ENCODE measurements at places on chromosomes 16 and 17.

DNA sequence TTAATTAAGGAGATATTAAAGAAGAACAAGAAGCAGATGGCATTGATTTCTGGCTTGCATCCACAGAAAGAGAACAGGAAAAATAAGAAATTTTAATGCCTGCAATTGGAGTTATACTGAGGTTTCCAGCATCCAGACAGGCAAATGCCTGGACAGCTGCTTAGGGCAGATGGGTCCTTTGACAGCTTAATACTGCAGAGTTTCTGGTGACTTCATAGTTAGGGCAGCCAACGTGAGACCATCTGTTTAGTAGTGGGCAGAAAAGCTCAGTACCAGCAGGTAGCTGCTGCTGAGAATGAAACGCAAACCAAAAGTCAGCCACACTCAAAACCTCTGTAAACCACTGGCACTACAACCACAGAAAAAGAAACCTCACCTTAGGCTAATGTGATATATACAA is 109.8 kb downstream of the CDK5R1 start:
- DNase-seq, result no peak

DNA sequence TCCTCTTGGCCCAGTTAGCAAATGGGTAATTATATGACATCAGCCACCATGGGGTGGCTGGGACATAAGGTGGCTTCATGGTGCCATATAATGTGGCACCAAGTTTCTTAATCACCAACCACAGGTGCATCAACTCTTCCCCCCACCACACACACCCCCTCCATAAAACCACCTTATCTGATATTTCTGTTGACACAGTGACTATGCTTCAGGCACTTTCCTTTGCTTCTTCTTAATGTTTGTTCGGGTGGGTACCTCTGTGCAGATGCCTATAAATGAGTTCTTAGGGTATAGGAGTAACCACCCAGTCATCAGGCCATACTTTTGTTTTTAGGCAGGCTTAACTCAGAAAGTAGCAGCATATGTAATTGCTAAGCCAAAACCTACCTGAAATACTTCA is 29.5 kb downstream of the RNF43 start:
- DNase-seq, result no peak

DNA sequence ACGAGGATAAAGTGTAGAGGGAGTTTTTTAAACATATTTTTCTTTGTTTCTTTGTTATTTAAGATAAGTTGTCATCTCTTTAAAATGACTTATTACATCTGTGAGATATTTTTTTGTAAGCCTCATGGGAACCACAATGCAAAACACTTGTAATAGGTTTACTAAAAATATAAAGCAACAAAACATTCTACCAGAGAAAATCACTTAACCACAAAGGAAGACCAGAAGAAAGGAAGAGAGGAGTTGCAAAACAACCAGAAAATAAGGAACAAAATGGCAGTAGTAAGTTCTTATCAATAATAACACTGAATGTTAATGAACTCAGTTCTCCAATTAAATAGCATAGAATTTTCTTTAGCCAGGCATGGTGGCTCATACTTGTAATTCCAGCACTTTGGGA is 22.9 kb downstream of the DHRS7B start:
- DNase-seq, result no peak

- DNase-seq, result no peak
These were observed 101.2 kb downstream of the ZNF423 start for GRCh38 chr16:49754495-49755312.

DNA sequence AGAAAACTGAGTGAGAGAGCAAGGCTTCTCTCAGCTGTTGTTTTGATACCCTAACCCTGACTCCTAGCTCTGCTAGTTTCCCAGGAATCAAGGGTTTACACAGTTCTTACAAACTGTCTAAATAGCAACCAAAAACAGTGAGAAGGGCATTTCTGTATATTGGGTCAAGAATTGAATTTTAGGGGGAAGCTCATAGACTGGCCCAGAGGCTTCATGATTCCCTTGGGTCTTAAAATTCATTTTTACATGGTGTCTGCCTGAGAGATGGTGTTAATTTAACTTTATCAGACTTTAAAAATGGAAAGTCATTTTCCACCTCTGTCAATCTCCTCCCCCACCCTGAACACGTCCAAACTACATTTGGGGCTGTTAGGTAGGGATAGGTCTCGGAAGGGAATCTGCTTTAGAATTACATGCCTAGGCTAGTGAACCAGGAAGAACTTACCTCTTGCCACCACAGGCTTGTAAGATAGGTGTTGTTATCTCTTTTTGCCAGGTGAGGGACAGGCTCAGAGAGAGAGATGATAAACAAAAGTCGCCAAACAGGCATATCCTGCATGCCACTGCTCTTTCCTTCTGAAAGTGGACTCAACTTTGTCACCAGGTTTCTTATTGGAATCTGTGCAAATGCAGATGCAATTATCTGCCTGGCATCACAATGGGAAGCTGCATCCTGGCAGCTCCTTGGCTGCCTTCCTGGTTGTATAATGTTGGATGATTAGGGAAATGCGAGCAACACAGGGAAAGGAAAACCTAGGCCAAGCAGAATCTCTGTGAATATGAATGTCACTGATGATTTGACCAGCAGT is 3.1 kb downstream of the PHAF1 start:
- no peak for DNase-seq

GRCh38 chr16:68226116-68226515 is 9.8 kb downstream of the ESRP2 start:
- no peak for DNase-seq

GRCh38 chr17:52754838-52755237 is 596.3 kb upstream of the CA10 start:
- no peak for DNase-seq

GRCh38 chr16:67967958-67968399 is 458 bp downstream of the SLC12A4 start:
- DNase-seq, result no peak

DNA sequence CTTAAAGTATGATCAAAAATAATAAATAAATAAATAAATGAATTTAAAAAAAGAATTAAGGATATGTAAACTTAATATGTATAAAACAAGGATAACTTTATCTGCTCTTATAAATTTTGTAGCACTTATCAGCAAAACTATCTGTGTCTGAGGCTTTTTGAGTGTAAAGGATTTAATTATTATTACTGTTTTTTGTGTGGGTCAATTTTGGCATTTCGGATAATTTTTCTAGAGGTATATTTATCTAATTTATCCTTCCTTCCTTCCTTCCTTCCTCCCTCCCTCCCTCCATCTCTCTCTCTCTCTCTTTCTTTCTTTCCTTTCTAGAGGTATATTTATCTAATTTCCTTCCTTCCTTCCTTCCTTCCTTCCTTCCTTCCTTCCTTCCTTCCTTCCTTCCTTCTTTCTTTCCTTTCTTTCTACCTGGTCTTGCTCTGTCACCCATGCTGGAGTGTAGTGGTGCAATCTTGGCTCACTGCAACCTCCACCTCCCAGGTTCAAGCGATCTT is 120.8 kb downstream of the ABCA8 start:
- DNase-seq, result no peak

GRCh38 chr17:16934133-16934795 is 37.7 kb downstream of the TNFRSF13B start:
- DNase-seq, result no peak

- DNase-seq, result no peak
These were observed 3.3 kb upstream of the LAT start for GRCh38 chr16:28981517-28981916.

- no peak for DNase-seq
These were observed 135.1 kb downstream of the SKAP1 start for GRCh38 chr17:48294806-48295361.

DNA sequence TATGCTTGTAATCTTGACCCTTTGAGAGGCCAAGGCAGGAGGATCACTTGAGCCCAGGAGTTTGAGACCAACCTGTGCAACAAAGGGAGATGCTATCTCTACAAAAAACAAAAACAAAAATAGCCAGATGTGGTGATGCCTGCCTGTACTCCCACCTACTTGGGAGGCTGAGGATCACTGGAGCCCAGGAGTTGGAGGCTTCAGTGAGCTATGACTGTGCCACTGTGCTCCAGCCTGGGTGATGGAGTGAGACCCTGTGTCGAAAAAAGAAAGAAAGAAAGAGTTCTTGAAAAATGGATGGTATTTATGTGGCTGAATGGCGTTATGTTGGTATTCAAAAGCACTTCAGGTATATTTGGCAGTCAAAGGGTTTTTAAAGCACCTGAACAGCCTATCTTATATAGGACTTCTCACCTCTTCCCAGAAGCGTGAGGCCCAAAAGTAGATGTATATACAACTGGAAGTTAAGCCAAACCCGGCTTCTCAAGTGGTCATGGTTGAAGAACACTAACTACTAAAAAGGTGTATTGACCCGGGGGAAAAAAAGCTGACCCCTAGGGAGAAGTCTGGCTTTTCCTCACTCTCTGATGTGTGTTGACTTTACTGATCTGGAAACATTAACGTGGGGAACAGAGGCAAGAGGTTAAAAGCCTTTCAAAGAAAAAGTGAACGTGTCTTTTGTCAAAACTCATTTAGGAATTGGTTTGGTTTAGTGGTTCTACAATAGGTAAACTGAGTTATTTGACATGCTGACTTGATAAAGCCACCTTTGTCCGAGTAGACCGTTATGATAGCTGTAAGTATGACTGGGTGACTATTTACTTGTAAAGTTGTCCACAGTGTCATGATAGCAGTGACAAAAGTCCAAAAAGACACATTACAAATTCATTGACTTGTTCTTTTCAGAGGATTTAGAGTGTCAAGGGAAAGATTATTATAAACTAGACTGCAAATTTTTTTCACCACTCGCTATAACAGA is 183.4 kb downstream of the IRX3 start:
- DNase-seq, result no peak

GRCh38 chr17:9432934-9433421 is 142.6 kb downstream of the STX8 start:
- peak; percentile 21 for DNase-seq

- no peak for DNase-seq
These were observed 10.5 kb upstream of the MPO start for GRCh38 chr17:58291246-58291645.

GRCh38 chr16:70750893-70751467 is 50.0 kb downstream of the VAC14 start:
- peak; percentile 91 for DNase-seq

DNA sequence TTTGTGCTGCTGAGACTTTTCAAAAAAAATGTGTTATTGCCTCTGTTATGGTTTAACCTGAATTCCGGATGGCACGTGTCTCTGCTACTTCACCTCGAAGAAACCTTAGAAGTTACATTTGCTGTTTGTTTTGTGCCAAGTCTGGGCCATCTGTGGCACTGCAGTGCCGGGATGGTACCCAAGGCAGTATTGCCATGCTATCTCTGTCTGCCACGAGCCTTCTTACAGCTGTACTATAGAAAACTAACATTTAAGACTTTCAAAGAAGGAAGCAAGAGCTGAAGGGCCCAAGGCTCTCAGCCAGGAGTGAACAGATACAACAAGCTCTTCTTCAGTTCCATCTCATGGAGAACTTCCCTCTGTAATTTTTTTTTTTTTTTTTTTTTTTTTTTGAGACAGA is 73.7 kb upstream of the NOL11 start:
- no peak for DNase-seq

GRCh38 chr17:71522383-71522782 is 598.4 kb upstream of the SOX9 start:
- no peak for DNase-seq

DNA sequence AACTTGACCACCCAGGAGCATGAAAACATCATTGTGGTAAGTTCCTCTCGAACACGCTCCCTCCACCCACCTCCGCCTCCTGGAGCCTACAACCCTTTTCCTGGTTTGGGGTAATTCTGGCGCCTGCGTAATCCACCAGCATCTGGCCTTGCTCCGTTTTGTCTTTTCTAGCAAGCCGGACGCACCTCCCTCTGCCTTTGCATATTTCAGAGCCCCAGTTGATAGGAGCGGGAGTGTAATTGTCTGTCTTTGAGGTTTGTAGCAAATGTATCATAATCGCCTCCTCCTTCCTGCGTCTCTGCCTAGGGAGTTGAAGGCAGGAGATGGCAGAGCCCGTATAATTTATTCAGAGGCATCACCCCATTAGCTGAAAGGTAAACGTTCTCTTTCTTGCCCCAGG is 121.3 kb upstream of the PLCG2 start:
- no peak for DNase-seq

DNA sequence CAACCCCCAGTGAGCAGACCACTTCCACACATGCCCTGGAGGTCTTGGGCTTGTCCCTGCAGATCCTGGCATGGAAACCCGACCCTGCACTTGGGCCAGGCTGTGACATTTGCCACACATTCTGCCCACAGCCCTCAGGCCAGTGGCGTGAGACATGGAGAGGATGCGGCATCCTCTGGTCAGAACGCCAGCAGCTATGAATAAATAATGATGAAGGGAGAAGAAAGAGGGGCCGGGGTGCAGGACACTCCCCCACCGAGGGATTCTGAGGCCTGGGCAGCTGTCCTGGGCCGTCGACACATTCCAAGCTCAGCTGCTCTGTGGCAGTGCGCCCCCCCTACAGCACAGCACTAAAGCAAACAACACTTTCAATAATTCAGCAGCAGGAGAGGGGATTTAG is 148.8 kb downstream of the ENGASE start:
- DNase-seq, result no peak

DNA sequence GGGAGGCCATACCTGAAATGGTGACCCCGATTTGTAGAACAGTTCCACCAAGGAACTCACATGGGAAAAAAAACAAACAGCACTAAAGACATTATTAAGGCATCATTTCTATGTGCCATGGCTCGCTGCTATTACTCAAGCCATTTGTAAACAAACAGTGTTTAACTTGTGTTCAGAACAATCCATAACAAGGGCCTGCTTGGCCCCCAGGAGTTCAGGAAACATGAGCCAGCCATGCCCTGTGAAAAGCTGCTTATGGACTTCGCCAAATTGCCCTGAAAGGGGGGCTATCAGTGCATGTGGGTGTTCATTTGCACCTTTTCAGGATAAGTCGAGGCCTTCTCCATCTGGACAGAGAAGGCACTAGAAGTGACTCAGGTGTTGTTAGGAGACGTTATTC is 8.0 kb downstream of the POLR3K start:
- no peak for DNase-seq

- DNase-seq, result no peak
These were observed 3.2 kb downstream of the AOC3 start for GRCh38 chr17:42853968-42854790.

- DNase-seq, result peak; percentile 83
These were observed 86.8 kb downstream of the WWP2 start for GRCh38 chr16:69848637-69849545.

GRCh38 chr17:977166-977565 is 2.4 kb downstream of the NXN start:
- no peak for DNase-seq

- no peak for DNase-seq
These were observed 165.3 kb downstream of the PARN start for GRCh38 chr16:14464796-14465195.

DNA sequence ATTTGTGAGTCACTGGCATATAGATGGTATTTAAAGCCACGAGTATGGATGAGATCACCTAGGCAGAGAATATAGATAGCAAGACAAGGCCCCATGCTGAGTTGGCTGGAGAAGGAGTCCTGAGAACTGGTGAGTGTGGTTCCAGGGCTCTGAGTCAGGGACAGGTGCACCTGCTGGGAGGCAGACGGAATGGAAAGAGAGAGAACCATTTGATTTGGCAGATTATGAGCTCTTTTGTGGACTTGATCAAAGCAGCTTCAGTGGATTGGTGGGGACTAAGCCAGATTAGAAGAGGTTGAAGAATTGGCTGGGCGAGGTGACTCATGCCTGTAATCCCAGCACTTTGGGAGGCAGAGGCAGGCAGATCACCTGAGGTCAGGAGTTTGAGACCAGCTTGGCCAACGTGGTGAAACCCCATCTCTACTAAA is 4.3 kb upstream of the C16orf92 start:
- peak; percentile 12 for DNase-seq

GRCh38 chr17:39400547-39401411 is 647 bp downstream of the FBXL20 start:
- no peak for DNase-seq

- peak; percentile 21 for DNase-seq
These were observed at the start of gene DOK4 for GRCh38 chr16:57485916-57486857. Gene DOK4 (minus strand): TSS chr16:57486493. CDS start chr16:57479507, 6,986 bp downstream.

GRCh38 chr17:57834146-57834741 is 15.6 kb downstream of the MRPS23 start:
- DNase-seq, result no peak
